ENCODE measurements at places on chromosomes 6 and 20.

DNA sequence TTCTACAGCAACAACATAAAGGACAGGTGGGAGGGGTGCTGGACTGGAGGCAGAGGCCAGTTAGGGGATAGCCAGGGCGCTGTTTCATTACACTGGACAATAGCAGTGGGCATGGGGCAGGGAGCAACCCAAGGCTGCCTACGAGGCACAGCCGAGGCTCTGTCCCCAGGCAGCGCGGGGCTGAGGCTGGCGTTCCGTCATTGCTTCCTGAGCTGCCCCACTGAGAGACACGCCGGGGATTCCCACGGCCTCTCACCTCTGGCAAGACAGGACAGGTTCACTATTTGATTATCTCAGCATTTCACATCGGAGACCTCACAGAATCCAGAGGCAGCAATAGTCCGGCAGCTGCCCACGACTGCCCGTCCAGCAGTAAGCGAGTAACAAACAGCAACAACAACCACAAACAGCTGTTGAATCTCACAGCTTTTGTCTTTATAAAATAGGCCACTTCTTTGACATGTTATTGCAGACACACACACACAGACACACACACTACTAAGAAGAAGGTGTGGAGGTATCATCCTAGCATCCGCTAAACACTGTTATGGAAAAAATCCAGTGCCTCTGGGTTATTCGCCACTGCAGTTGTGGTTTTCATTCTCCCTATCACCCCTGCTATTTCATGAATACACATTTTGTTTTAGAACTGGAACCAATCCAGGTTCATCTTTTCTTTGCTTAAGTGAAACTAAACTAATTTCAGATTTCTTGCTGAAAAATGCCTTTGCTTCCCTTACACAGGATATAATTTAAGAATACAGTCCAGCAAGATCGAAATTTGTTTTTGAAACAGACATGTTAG, 19.5 kb downstream of the KIF25 start:
- no peak for DNase-seq

- DNase-seq: no peak
Measured at GRCh38 chr6:75492386-75493153, 1.0 kb downstream of the FILIP1 start.

- no peak for DNase-seq
Measured at GRCh38 chr6:95690328-95690727, 113.0 kb downstream of the MANEA start.

DNA sequence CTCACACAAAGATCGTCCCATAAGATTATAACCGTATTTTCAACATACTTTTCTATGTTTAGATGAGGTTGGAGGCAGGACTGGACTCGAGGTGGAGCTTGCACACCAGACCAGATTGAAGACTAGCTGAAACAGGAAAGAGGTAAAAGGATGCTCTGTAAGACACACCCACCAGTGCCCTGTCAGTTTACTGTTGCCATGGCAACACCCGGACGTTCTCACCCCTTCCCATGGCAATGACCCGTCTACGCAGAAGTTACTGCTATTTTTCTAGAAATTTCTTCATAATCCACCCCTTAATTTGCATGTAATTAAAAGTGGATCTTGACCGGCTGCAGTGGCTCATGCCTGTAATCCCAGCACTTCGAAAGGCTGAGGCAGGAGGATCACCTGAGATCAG, 13.6 kb upstream of the SRSF6 start:
- no peak for DNase-seq

DNA sequence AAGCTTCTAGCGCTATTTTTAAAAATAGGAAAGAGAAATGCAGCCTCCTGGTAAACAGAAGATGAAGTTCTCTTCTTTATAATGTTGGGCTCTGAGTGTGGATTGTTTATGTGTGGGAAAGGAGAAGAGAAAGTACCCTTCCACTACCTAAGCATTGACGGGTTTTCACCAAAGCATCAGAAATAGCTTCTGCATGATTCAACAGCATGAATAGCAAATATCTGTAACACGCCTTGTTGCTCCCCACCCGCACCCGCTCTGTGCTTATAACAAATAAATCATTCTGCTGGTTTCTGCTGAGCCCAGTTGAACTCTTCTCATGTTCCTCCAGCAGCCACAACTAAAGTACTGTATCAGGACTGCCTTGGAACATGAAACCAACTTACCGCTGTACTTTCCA, 20.7 kb downstream of the TXLNB start:
- DNase-seq: no peak

GRCh38 chr6:25085756-25086155, 150.0 kb upstream of the RIPOR2 start:
- no peak for DNase-seq

DNA sequence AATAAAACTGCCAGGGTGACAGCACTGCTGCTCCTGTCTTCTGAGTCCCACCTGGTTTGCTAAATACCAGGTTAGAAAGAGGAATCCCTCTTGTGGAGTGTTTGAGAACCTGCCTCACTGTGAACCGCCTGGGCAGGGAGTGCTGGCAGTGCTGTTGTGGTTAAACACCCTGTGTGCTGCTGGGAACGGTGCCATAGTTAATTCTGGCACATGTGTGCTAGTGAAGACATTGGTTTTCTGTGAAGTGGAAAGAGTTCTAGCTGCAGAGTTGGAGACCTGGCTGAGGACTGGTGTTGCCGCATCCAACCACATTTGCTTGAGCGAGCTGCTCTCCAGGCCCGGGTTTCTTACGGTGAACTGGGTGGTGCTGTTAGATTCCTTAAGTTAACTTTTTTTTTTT, 72.7 kb downstream of the IGF2R start:
- DNase-seq: peak; percentile 52

DNA sequence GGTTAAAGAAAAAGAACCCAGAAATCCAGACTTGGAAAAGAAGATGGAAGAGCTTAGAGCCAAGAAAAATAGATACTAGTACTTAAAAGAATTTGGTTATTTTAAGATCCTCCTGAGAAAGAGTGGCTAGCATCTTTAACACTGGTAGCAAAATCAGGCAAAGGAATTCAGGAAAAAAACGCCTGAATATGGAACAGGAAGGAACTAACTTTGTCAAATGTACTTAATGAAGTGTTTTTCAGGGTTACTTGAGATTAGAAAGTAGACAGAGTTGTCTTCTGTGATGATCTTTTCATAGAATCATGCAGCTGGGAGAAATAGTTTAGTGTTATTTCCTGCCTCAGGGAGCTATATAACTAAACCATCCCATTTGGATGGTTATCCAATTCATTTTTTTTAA, 50.8 kb upstream of the SASH1 start:
- DNase-seq: no peak

DNA sequence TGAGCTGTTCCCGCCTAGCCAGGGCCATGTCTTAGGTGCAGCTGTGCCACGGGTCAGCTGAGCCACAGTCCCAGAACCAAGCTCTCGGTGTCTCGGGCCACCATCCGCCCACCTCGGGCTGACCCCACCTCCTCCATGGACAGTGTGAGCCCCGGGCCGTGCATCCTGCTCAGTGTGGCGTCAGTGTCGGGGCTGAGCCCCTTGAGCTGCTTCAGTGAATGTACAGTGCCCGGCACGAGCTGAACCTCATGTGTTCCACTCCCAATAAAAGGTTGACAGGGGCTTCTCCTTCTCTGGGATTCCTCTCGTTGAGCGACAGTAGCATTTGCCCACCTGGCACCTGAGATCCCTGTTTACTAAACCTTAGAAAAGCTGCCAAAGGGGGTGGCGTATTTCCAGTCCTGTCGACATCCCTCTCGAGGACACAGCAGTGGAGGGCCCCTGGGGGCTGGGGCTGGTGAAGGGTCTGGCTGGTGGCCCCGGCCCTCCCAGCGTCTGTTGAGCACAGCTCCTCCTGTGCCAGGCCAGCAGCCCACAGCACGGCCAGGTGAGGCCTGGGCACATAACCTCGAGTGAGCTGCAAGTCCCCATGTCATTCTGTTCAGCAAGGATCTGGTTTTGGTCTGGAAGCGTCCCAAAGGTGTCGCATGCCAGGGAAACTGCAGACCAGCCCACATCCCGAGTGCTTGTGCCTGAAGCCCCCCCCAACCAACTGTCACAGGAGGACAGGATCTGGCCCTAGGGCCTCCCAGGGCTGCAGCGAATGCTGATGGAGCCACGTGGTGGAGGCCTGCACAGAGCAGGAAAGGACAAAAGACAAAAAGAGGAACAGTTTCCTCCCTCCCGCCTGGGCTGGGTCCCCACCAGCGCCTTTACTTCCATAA, 21.2 kb upstream of the PYGB start:
- DNase-seq: no peak

DNA sequence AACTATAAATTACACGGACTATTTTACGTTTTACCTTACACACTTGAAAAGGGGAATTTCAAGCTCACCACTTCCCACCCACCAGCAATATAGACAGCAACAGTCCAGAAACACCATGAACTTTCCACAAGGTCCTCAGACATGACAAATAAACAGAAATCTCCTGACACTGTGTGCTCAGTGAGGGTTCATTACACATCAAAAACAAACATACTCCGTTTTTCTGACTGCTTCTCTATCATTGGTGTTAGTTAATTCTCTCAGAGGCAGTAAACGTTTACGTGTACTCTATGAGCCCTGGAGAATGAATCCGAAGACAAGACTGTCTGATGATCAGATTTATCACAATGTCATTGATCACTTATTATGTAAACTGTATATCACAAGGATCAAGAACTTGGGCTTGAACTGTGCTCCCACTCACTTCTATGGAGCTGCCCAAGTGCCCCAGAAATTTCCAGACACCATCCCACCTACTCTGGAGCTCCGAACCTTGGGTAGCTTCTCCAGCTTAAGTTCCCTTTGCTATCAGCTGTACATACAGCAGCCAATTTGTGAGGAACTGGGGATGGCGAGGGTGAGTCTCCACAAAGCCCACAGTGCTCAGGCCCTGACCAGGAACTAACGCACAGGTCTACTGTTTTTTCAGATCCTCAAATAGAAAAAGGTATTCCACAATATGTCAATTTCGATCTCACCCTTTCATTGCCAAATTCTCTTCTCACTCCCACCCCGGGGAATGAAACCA, 86.0 kb downstream of the ALDH8A1 start:
- no peak for DNase-seq

GRCh38 chr6:33998660-33999059, 147.2 kb downstream of the GRM4 start:
- no peak for DNase-seq

GRCh38 chr6:36798852-36799251, 40.4 kb downstream of the CPNE5 start:
- DNase-seq: no peak

DNA sequence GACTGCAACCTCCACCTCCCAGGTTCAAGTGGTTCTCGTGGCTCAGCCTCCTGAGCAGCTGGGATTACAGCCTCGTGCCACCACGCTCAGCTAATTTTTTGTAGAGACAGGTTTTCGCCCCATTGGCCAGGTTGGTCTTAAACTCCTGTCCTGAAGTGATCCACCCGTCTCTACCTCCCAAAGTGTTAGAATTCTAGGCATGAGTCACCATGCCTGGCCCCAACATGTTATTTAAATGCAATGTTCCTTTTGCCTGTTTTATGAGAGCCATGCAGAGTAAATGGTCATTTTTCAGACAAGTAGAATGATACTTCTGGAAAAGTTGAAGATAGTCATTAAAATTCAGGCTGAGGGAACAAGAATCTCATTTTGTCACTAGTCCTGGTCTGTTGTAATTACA, 43.8 kb upstream of the RPS6KA2 start:
- DNase-seq: no peak

- no peak for DNase-seq
Measured at GRCh38 chr20:47571426-47571825, 69.7 kb downstream of the NCOA3 start.

DNA sequence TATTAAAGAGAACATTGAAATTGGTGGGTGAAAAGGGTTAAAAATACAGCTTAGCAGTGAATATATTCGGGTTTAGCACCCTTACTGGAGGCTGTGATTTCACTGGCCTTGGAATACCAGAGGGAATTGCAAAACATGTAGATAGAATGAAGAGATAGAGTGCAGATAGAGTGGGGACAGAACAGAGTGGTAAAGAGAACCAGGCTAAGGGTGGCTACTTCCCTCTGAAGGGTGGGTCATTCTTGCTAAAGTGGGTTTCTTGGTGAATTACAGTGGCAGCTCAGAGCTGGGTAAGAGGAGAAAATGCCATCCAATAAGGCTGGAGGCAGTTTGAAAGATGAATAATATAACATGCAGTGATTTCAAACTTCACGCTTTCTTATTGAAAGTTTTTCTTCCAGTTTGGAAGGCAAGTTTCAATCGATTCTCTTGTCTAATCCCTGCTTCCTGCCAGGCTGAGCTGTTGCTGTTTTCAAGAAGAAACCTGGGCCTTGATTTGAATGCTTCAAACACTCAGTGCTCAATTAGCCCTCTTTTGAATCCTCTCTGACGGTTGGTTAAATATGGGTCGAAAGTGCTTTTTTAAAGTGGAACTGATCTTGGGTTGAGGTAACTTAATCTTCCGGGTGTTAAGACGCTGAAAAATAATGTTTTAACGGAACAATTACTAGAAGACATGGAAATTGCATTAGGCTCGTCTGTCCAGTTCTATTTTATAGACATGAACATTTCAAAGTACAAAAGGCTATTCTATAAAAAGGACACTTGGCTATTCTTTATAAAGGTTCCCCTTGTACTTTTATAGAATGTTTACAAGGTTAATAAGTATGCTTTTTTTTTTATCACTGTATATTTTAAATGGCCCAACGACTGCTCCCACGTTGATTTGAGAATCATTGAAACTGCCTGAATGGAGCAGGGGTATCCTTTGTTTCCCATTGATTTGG, 203.3 kb downstream of the BCAS1 start:
- no peak for DNase-seq

DNA sequence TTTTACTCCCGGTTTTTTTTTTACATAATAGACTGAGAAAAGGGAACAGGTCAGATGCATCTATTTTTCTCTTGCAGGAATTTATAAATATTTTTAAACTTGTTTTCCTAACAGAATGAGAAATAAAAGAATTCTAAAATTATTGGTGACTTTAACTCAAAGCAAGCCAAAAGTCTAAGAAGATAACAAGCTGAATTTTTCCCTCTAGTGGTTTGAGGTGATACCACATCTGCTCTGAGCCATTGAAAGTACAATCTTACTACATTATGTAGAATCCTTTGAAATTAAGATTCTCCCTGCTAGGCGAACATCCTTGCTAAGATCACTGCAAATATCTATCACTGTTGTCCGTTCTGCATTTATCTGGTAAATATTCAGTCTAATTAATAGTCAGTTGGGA, 10.7 kb upstream of the STMND1 start:
- DNase-seq: peak; percentile 40

GRCh38 chr6:32081168-32081990, 27.8 kb downstream of the TNXB start:
- DNase-seq: no peak

DNA sequence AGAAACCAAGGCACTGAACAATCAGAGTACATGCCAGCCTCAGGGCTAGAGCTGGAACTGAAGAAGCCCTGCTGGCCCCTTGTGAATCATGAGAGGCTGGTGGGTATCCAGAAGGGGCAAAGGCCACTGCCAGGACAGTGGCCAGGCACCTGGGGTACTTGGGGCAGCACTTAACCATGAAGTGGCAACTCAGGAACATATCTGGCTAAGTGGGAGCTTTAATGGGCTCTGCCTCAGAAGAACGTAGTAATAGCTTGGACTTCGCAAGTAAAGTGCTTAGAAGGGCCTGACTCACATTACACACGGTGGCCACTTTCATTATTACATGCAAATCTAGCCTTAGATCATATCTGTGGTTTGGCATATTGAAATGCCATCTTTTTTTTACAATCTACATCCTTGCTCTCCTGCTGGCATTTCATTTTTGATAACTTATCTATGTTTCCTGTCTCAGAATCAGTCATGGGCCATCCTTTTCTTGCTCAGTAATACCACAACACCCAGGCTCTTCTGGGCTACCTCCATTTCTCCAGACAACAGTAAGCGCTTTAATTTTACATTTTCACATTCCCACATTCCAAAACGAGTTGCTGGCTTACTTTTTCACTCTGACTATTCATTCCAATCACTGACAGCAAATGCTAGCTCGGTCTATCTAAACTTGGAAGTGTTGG, 21.6 kb downstream of the NAPB start:
- DNase-seq: no peak

All from spinal cord (tissue), 10 donors.